ENCODE measurements at places on chromosomes 5 and 9.

DNA sequence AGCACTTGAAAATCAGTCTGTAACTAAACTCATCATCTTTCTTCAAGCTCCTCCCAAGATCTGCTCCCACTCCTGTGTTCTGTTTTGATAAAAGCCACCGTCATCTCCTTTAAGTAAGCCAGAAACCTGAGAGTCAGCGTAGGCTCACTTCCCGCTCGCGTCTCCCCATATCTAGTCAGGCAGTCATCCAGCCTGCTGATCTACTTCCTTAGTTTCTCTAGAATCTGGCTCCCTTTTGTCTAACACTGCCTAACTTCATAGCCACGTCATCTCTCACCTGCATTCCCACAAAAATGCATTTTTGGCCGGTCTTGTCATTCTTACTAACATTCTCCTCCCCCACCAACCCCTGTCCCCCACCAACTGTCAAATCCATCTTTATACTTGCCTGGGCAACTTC lies 3.0 kb upstream of the TJP2 start:
- DNase-seq = no peak

DNA sequence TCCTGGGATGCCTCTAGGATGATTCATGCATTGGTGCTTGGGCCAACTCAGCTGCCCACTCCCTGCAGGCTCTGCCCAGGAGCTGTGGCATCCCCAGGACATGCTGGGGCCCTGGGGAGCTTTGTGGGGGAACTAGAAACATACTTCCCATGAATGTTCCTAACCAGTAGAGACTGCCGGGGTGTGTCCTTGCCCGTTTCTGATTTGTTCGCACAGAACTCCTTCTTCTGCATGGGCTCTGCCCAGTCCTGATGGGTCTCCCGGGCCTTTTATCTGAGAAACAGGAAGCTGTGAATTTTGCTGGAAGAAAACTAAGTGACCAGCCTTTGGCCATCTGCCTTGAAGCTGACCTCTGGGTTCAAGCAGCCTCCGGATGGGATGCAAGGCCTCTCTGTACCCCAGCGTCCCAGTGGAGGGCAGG lies 71.6 kb upstream of the RNU6ATAC start:
- DNase-seq = no peak

- no peak for DNase-seq
These were observed 48.7 kb downstream of the NEURL1B start for GRCh38 chr5:172689801-172690200.

DNA sequence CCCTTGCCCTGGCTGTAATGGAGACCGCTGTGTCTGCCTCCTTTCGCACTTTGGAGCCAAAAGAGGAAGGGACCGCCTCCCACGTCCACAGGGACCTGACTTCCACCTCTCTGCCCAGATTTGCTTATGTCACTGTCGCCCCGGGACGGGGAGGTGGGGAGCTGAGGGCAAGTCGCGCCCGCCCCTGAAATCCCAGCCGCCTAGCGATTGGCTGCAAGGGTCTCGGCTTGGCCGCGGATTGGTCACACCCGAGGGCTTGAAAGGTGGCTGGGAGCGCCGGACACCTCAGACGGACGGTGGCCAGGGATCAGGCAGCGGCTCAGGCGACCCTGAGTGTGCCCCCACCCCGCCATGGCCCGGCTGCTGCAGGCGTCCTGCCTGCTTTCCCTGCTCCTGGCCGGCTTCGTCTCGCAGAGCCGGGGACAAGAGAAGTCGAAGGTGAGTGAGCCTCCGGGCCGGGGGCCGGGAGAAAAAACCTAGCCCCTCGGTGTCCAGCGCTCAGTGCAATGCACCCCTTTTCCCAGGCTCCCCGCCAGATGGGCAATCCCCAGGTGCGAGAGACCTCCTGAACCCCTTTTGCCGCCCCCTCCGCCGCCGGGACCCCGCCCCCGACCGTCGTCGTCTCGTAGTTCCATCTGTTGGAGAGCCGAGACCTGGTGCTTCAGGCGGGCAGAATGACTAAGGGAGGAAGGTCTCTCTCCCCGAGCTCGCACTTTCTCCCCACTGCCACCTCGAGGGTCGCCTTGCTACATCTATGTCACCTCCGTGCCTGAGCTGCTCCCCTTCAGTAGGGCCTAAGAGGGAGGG lies at the start of gene GPX3:
Gene GPX3 (plus strand): TSS at position 288 of the 807 bp plus-strand sequence. CDS start 64 bp downstream, at position 352.
- peak; percentile 56 for DNase-seq

GRCh38 chr5:142888469-142889085 lies 118.4 kb downstream of the ARHGAP26 start:
- no peak for DNase-seq

DNA sequence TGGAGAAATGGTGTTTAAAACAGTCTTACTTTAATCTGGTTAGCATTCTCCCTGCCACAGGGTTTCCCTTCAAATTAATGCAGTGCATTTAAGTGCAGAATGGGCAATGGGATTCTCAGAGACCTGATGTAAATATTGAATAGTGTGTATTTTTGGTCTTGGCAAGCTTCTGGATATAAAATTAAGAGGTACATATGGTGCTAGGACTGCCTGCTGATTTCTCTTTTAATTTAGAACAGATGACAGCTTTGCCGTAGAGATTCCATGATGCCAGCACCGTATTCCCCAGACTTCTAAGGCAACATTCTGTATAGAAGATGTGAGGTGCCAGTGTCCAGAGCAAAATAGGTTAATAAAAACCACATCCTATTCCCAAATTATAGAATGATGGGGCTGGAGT lies 1.9 kb downstream of the MTAP start:
- no peak for DNase-seq

- DNase-seq = peak; percentile 78
These were observed 23.1 kb downstream of the IQGAP2 start for GRCh38 chr5:76425928-76426804.

DNA sequence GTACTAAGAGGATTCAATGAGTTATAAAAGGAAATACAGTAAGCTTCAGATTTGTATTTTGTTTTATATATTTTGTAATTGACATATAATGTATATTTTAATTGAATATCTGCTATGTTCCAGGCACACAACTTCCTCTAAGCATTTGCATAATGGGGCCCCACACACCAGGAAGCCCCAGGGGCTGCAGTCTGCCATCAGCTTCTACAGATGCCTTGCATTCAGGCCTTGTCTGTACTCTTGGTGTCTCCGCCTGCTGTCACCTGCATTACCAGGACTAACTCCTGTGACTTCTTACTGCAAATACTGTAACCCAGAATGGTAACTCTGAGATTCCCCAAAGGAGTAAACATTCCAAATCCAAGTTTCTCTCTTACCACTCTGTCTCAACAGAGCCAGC lies 20.6 kb downstream of the ARL15 start:
- DNase-seq = no peak

DNA sequence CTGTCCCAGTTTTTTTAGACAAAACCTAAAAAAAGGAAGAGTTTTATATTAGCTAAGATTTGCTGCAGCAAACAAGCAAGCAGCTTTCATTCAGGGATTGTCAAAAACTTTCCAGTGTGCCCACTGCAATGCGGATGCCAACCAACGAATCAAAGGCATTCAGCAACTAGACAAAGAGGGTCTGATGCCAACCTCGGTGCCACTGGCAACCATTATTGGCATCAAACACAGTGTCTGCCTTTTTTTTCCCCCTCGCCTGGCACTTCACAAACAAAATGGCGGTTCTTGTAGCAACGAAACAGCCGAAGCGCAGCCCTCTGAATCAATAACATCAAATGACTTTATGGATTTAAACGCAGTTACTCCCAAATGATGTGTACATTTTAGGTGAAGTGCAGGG lies 10.4 kb downstream of the NFIB start:
- DNase-seq = no peak

DNA sequence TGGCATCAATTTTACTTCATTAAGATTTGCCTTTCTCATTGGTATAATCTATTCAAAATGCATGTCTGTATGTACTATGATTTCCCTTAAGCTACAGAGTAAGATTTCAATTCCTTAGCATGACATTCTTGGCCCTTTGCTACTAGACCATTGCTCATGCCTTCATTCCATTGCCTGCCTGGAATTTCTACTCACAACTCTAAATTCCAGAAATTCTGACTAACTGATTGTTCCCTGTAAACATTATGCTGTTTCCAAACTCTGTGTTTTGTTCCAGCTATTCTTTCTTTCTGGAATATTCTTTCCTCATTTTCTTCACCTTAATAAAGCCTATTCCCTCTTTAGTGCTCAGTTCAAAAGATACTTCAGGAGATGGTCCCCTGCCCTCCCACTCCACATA lies 568.8 kb upstream of the SEMA6A start:
- DNase-seq = no peak
